IMR-90 (cell line): ENCODE measurements at places on chromosomes 2 and 18. TPM values are rescaled to one million over a fixed set of nuclear protein-coding genes. Genes with fewer than 3 reads are reported as not detected.

GRCh38 chr2:145957929-145958328 is 1438.0 kb upstream of the ZEB2 start:
- H3K4me3 ChIP-seq = no peak overlapping the region
- no peaks in the 10 kb centered on the region for H3K36me3 ChIP-seq
- DNase-seq = no peak
- no peaks in the 10 kb centered on the region for H3K27me3 ChIP-seq

SLC16A14 gene
- total RNA-seq = 0.56 and 0.90 TPM in 2 replicates

LYPD6B gene
- under 0.01 TPM in 1 of 2 replicates, not detected in the other for total RNA-seq

MFSD2B gene
- not detected in 2 replicates for total RNA-seq

GRCh38 chr2:12506846-12507245 is 209.9 kb upstream of the TRIB2 start:
- H3K4me3 ChIP-seq = no peak overlapping the region
- H3K27ac ChIP-seq = no peak overlapping the region
- peak; percentile 14 for DNase-seq
- no peaks in the 10 kb centered on the region for H3K36me3 ChIP-seq
